ENCODE measurements at places on chromosomes 4 and X. TPM values are rescaled to one million over a fixed set of nuclear protein-coding genes. Genes with fewer than 3 reads are reported as not detected.

Gene PGRMC1
- total RNA-seq, result 43.1 TPM

- no peak overlapping the region for H3K27ac ChIP-seq
- no peak overlapping the region for H3K4me3 ChIP-seq
- H3K27me3 ChIP-seq, result no peaks in the 10 kb centered on the region
- no peak for DNase-seq
Measured at GRCh38 chrX:81890521-81890920, 688.6 kb downstream of the SH3BGRL start.

DNA sequence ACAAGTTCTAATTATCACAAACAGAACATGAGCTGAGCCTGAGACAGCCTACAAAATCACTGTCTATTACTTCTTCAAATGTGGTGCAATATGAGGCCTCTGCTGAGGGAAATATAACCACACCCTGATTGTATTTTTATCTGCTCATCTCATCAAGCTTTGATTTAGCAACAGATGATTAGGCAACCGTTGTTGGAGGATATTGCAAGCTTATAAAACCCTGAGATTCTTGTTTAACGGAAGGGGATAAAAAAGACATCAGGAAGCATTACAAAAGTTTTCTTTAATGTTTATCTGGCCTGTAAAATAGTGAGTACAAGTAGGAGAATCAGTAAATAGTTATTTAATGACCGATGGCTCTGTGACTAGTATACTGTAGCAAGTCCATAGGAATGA is 108.5 kb downstream of the ZNF330 start:
- H3K4me1 ChIP-seq, result no peaks in the 10 kb centered on the region
- no peak for DNase-seq
- H3K4me3 ChIP-seq, result no peak overlapping the region
- H3K27ac ChIP-seq, result no peak overlapping the region
- no peaks in the 10 kb centered on the region for H3K36me3 ChIP-seq

GRCh38 chr4:169234137-169234855 is 36.5 kb downstream of the SH3RF1 start:
- H3K36me3 ChIP-seq, result no peaks in the 10 kb centered on the region
- H3K27me3 ChIP-seq, result no peaks in the 10 kb centered on the region
- no peak overlapping the region for H3K27ac ChIP-seq
- no peak overlapping the region for H3K4me3 ChIP-seq
- H3K4me1 ChIP-seq, result no peaks in the 10 kb centered on the region

DNA sequence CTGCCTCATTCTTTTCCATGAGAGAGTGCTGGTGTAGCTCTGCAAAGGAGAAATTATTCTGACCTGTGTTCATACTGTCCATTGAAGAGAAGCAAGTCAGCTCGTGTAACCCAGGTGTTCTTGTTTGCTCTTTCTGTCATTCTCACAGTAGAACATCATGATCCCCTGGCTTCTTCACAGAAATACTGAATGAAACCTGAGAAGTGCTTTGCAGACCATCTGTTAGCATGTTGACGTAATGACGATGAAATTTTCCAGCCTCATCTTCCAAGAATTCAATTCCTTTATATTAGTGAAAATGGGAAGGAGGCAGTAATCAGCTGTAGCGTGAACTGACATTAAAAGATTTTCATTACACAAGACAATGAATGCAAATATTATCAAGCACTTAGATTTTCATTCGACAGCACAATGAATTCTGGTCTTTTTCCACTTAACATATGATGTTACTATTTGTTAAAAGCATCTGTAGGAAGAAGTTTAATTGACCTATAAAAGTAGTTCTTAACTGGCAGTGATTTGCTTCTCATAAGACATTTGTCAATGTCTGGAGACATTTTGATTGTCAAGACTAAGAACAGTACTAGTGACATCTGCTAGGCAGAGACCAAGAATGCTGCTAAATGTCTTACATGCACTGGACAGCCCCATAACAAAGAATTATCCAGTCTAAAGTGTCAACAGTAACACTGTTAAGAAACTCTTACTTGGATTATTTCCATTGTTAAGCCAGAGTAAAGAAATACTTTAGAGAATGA is 246.3 kb downstream of the BANK1 start:
- H3K4me3 ChIP-seq, result no peak overlapping the region
- H3K4me1 ChIP-seq, result no peaks in the 10 kb centered on the region
- DNase-seq, result no peak
- no peaks in the 10 kb centered on the region for H3K27me3 ChIP-seq
- no peaks in the 10 kb centered on the region for H3K36me3 ChIP-seq

DNA sequence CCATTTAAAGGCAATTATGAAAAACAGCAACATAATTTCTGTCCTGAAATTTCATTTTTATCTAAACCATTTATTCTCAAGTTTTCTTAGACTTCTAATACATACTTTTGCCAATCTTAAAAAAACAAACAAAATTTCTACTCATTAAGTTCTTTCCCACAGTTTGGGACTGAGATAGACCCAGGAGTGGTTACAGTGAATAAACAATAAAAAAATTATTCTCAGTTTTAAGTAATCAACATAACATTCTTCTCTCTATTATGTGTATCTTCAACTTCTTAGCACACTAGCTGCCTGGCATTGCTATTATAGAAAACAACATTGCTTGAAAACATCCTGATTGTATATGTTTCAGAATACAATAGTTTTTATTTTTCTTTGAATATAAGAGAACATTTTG is 532.8 kb downstream of the IL15 start:
- no peaks in the 10 kb centered on the region for H3K36me3 ChIP-seq
- no peak for DNase-seq
- no peak overlapping the region for H3K4me3 ChIP-seq
- no peaks in the 10 kb centered on the region for H3K4me1 ChIP-seq

- no peak for DNase-seq
- H3K27me3 ChIP-seq, result peaks cover 33% of the 10 kb centered on the region
- H3K4me3 ChIP-seq, result peak overlapping the region; percentile 51
- H3K27ac ChIP-seq, result no peak overlapping the region
- no peaks in the 10 kb centered on the region for H3K36me3 ChIP-seq
- H3K4me1 ChIP-seq, result peaks cover 12% of the 10 kb centered on the region
Measured at GRCh38 chr4:109301651-109302360, 652 bp downstream of the COL25A1 start.

GRCh38 chr4:93466446-93466845 is 362.1 kb upstream of the ATOH1 start:
- no peak overlapping the region for H3K4me3 ChIP-seq
- H3K36me3 ChIP-seq, result no peaks in the 10 kb centered on the region
- no peak overlapping the region for H3K27ac ChIP-seq
- no peak for DNase-seq
